ENCODE measurements at places on chromosomes 5 and 9.

GRCh38 chr5:143865426-143866025 lies 53.6 kb downstream of the HMHB1 start:
- DNase-seq, result no peak

DNA sequence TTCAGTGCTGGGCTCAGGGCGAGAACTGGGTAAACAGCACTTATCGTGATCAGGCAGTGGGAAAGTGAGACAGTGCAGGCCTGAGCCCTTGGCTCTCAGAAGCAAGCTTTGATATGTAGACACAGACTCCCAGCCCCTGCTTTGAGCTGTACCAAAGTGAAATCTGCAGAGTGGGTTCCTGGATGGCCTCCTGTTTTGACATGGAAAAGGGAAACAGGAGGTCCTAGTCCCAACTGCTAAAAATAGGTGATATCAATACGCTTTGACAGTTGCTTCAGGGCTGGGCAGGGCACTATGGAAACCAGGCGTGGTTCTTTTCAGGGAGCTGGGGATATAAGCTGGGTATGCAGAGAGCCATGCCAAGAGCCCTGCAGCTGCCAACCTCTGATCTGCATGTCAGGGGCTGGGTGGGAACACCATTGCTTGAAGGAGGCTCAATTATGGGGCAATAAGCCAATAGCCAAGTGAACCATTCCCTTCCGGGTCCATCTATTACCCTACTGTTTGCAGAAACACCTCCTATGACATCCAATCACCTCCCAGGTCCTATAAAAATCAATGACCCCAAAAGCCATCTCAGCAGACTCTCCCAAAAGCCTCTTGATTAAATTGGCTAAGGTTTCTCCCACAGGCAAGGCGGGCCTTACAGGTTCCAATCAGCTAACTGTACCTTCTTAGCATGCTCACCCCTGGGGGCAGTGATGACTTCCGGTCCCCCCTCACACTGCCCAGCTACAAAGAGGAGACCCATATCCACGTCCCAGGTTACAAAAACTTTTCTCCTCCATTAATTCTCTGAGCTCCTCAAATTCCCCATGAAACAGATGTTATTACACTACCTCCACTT lies 45.8 kb downstream of the EPB41L4B start:
- peak; percentile 26 for DNase-seq

DNA sequence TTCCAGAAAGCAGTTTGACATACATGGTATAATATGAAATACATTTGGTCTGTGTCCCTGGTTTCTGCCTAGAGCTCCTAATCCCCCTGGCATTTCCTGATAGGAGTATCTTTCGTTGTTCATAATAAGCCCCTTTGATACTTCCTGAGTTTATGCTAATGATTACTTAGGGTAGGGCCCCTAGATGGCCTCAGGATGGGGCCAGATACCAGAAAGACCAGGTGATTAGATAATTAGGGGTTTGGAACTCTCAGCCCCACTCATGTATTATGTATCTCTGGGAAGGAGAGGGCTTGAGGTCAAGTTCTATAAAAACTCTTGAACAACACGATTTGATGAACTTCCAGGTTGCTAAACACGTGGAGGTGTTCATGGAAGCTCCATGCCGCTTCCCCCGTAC lies 163.3 kb upstream of the ZNF608 start:
- DNase-seq, result no peak

- no peak for DNase-seq
These were observed 79.1 kb downstream of the UGCG start for GRCh38 chr9:111975709-111976108.

DNA sequence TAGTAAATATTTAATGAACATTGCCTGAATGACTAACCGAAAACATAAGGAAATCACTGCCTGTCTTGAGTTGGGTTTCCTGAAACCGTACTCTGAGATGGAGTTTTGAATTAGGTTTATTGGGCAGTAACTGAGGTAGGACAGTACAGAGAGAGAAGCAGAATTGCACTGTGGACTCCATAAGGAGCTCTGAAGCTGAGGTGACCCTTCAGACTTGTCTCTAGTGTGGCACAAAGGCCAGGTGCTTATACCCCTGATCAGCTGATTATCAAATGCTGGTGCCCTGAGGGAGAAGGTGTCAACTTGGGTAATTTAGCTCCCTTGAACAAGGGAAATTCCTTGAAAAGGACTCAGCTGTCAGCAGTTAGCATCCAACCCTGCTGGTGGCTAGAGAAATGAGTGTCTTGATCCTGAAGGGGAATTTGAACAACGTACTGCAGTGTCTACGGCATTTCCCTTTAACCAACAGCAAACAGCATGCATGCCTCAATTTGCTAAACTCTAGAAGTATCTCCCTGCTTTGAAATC lies 135.0 kb upstream of the SMARCA2 start:
- DNase-seq, result no peak

- DNase-seq, result no peak
These were observed 25.5 kb downstream of the ESM1 start for GRCh38 chr5:54959673-54960418.

GRCh38 chr9:14218253-14218652 lies 95.7 kb downstream of the NFIB start:
- DNase-seq, result no peak

DNA sequence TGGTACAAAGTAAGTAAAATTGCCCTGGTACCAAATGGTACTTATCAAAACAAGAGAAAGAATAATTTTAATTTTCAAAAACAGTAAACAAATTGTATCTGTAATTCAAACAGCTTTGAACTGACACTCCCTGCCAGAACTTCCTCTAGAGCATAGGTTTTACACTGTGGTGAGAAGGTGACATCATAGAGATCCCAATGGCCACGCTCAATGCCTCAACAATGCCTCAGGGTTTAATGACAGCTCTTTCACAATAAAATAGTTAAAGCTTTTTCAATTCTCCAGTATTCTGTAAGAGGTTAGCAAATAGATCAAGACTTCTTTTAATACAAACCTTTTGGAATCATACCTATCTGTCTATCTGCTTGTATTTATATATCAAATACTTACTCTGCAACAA lies 437.1 kb downstream of the PRR16 start:
- no peak for DNase-seq

DNA sequence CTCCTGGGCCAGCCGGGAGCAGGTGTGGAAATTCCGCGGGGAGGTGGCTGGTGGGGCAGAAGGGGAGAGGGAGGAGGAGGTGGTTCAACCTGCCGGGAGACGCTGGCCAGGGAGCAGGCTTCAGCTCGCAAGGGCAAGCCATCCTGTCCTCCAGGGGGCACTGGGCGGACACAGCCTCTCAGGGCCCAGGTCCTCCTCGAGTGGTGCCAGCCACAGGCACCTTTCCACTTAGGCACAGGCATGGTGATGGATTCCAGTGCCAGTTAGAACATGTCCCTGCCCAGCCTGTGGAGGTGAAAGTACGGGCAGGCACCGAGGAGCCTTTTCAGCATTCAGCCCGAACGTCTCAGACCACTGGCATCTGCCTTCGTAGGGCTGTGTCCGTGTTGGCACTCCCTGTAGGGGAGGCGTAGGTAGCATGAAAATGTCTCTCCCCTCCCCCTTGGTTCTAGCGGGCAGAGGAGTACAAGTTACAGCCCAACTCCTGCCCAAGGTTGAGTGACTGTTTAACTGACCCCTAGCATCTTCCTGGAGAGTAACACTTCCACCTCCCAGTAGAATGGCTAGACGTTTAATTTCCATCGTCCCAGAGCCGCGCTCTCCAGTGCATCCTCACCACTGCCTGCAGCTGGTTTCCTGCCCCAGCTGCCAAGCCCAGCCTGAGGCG lies 48.9 kb downstream of the DAB2IP start:
- peak; percentile 51 for DNase-seq

- DNase-seq, result no peak
These were observed 191.8 kb downstream of the CYLC2 start for GRCh38 chr9:103186959-103187358.

DNA sequence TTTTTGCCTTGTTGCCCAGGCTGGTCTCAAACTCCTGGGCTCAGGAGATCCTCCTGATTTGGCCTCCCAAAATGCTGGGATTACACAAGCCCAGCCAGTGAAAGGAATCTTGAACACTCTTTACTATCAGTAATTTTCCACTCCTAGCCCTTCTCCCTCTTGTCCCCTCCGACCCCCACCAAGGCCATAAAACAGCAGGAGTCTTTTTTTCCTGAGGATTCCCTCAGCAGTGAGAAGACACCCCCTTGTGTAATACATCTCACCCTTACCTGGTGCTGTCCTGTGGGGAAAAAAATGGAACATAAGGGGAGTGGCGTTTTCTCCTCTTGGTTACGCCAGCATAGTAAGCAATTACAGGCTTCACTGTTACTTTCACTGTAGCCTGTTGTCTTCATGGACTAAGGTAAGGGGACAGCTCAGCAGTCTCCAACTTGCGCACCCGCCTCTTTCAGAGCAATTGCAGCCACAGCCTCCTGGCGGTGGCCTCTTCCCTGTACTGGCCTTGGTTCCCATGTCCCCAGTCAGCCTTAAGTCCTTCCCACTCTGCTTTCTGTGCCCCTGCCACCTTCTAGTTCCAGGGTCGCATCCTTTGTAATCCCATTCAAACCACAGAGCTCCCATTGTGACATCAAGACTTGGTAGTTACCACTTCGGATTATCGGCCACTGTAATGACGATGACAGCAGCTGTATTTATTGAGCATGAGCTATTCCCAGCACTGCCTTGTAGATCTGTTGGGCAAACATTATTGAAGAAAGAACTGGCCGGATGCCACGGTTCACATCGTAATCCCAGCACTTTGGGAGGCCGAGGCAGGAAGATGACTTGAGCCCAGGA lies 10.0 kb downstream of the NAIF1 start:
- DNase-seq, result no peak

- DNase-seq, result no peak
These were observed 4.8 kb downstream of the RASGRF2 start for GRCh38 chr5:80964919-80965318.

DNA sequence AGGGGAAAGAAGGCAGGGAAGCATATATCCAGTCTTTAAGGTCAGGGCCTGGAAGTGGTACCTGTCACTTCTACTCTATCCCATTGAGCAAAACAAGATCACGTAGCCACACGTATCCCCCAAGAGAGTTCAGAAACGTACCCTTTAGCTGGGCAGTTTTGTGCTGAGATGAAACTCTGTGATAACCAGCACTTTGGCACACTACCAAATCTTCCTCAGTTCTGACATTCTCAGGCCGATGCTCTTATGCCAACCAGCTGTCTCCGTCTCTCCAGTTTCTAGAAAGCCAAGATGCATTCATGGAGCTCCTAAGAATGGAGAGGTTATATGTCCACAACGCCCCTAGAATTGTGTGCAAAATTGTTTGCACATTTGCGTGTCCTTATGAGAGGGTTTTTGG lies 176.6 kb upstream of the MSX2 start:
- no peak for DNase-seq

GRCh38 chr9:83384214-83384613 lies 154.0 kb downstream of the FRMD3 start:
- no peak for DNase-seq

DNA sequence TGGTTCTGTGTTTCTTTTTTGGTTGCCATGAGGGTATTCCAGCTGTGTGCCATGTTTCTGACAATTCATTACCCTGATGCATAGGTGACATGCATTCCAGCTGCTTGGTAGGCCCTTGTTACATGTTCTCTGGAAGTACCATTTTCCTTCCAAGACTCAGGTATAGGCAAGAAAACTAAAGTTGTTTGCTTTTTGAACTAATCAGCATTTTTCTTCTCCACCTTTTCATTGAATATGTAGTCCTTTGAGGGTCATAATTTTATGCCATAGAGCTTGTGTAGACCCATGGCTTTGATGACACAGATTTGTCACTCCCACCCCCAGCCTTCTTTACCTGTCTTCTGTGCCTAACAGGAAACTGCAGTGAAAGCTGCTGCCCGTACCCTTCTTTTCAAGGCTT lies 339.2 kb downstream of the MED10 start:
- no peak for DNase-seq

GRCh38 chr9:37903647-37904444 lies at the start of gene SLC25A51:
TSS of gene SLC25A51 (minus strand) at chr9:37904127. CDS start at chr9:37888550, 15,577 bp downstream.
- DNase-seq, result peak; percentile 97

DNA sequence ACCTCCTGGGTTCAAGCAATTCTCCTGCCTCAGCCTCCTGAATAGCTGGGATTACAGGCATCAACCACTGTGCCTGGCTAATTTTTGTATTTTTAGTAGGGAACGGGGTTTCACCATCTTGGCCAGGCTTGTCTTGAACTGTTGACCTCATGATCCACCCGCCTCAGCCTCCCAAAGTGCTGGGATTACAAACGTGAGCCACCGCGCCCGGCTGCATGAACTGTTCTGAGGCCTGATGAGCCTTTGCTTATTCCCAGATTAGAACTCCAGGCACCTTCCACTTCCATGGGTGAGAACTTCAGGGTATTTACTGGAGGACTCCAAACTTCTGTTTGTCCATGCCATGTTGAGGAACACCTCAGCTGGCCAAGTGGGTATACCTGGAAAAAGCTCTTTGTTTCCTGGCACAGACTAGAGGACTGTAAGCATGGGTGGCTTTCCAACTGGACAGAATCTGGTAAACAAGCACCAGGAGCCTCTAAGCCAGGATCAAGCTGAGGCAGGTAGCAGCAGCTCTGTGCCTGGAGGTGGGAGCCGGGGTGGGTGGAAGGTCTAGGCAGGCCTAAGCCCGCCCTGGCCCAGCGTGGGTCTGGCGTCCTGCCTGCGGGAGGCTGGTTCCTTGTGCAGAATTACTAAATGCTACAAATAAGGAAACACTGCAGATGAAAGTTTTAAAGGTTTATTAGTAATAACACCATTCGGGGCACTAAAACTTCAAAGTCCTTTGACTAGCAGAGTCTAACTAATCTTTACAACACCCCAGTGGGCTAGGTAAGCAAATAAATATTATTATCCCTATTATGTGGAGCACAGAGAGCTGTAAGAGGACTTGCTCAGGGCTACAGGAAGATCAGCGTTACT lies 78.4 kb downstream of the SEMA5A start:
- no peak for DNase-seq

DNA sequence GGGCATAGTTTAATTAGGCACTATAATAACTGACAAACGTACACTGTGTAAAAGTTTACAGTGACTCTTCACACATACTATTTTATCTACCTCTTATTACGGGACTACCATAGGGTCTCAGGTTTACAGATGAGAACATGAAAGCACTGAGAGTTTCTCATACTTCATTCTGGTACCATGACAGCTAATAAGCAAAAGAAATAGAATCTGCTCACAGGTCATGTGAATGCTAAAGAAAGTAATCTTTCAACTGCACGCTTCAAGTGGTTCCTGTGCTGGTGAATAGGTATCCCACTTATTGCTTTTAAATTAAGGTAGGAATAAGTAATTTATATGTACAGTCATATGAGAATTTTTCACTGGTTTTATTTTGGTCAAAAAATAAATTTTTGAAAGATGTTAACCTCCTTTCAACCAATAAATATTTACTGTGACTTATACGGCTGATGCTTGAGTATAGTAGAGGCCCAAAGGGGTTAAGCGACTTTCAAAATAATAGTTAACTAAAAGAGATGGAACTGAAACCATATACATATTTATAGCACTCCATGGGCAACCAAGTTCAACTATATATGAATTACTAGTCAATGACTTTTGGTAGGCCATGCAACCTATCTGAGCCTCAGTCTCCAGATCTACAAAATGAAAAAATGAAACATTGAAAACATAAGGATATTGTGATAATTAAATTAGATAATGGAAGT lies 8.1 kb downstream of the CDKN2A start:
- no peak for DNase-seq

Measured in right cardiac atrium (tissue), 5 donors.